ENCODE measurements at places on chromosomes 1 and 21.
A peak's percentile ranks its signal among the peaks of the same experiment; 100 is the strongest.

DNA sequence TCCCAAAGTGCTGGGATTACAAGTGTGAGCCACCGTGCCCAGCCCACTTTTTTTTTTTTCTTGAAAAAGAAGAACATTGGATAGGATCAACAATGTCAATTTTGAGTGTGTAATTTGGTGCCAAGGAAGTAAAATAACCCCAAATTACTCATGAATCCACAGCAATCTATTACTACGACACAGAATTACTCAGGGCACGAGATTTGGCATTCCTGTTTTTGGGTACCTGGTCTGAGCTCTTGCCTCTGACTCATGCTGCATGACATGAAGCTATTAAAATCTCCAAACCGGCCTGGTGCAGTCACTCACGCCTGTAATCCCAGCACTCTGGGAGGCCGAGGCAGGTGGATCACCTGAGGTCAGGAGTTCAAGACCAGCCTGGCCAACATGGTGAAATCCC lies 10.4 kb downstream of the RNF19B start:
- peak; percentile 20 for DNase-seq

DNA sequence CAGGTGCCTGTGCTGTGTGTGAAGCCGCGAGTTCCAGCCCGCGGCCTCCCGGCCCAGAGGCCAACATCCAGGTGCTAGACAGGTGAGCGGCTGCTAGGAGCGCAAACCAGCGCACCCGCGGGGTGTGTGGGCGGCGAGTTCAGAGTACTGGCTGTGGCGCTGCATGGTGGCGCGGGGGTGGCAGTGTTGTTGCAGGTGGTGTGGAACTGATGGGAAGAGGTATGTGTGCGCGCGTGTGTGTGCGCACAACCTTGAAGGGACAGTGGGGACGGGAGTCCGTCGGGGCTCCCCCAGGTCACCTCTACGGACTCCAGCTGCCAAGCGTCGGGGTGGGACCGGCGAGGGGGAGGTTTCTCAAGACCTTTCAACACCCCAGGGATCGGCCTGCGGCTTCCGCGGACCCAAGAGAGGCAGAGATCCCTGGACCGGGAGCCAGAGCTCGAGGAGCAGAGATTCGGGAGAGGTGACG lies 433 bp upstream of the DMBX1 start:
- DNase-seq: no peak

- no peak for DNase-seq
Measured at GRCh38 chr1:27618341-27619082, 14.6 kb upstream of the AHDC1 start.

GRCh38 chr1:183871142-183871541 lies 66.2 kb downstream of the RGL1 start:
- DNase-seq: peak; percentile 76

DNA sequence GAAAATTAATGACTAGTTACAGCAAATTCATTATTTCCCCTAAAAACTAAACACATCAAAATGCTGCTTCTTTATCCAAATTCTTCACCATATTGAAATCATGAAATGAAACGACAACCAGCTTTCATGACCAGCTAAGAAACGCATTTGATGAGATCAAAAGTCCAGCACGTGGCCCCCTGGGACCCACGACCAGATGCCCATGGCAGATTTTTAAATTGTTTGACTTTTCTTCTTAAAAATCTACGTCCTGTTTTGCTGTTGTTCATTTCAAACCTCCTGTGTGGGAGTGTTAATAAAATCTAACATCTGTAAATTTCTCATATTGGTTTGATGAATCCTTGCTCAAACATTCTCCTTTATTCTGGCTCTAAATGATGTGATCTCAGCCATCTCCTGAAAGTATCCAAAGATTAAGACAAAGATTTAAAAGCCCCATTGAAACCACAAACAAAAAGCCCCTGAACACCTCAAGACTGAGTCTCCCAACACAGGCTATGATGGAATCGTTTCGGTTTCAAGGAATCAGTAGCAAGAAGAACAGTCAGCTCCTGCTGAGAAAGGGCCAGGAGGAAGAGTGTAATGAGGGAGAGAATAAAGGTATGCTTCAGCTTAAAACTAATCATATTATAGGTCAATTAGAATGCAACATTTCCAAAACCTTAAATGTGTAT lies 523.6 kb downstream of the SMYD3 start:
- DNase-seq: no peak

GRCh38 chr21:41442481-41443186 lies 16.6 kb downstream of the MX1 start:
- DNase-seq: no peak

GRCh38 chr1:90339811-90340210 lies 344.9 kb downstream of the ZNF326 start:
- no peak for DNase-seq

All from astrocyte of the hippocampus (primary cell).